ENCODE measurements at places on chromosomes 5 and 9. TPM values are rescaled to one million over a fixed set of nuclear protein-coding genes. Genes with fewer than 3 reads are reported as not detected.

The CKMT2 gene
- total RNA-seq, result 2.3 TPM

The JAKMIP2 gene
- 15.5 TPM for total RNA-seq

The CCL19 gene
- not detected for total RNA-seq

The CYSRT1 gene
- total RNA-seq, result 1.4 TPM

The LSM11 gene
- total RNA-seq, result 3.4 TPM

The SAXO1 gene
- total RNA-seq, result 0.23 TPM

The CDHR2 gene
- total RNA-seq, result 0.37 TPM

The PCDHGA4 gene
- 0.80 TPM for total RNA-seq

The PPP2R2B gene
- 8.0 TPM for total RNA-seq

The CNTNAP3B gene
- total RNA-seq, result 3.9 TPM
